ENCODE measurements at places on chromosomes 1 and 21.

DNA sequence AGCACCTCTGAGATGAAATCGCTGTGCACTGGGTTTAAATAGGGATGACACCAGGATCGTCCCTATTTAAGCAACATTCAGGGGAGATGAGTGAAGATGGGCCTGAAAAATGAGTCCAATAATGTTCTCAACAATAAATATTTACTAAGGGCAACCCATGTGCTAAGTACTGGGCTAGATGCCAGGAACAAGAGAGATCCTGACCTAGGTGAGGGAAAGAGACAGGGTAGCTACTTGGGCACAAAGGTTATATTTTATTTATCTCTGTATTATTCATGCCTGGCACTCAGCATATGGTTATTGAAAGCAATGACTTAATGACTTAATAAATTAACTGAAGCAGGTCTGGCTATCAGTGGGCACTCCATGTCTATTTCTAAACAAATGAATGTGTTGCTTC, 27.4 kb upstream of the AVPR1B start:
- DNase-seq: no peak

- no peak for DNase-seq
These were observed 11.5 kb downstream of the HIPK1 start for GRCh38 chr1:113940365-113941244.

DNA sequence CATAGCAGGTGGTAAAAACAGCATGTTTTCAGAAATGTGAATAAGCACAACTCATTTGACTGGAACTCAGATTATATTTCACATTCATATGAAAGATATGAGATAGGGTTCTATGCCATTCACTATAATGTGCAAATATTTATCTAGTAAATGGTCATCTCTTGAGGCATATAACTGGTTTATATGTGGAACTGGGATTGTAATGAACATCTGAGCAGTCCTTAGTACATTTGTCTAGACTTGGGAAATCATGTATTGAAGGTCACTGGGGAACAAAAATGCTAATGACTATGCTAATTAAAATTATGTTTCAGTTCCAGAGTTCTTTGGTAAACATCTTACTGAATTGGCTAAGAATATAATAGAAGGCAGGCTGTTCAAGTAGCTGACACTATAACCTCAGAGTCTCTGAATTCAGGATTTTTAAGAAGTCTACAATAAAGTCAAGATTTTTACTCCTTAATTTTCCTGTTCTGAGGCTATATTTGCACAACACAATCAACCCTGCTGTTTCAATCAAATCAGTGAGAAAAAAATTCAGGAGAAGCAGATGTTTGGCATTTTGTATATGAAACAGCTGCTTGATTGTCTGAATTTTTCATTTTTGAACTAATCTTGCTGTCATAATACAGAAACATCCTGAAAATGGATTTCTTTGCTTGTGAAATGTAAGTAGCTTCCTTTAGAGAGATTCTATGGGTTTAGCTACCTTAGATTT, 244.8 kb upstream of the RGS18 start:
- DNase-seq: no peak

DNA sequence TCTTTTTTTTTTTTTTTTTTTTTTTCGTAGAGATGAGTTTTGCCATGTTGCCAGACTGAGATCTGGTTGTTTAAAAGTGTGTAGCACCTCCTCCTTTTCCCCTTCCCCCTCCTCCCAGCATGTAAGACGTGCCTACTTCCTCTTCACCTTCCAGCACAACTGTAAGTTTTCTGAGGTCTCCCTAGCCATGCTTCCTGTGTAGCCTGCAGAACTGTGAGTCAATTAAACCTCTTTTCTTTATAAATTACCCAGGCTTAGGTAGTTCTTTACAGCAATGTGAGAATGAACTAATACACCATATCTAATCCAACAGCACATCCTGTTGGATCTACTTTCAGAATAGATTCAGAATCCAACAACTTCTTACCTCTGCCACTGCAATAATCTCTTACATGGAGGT, 111.1 kb downstream of the CLIC6 start:
- no peak for DNase-seq

- no peak for DNase-seq
These were observed 7.6 kb upstream of the CPT2 start for GRCh38 chr1:53189061-53189460.

DNA sequence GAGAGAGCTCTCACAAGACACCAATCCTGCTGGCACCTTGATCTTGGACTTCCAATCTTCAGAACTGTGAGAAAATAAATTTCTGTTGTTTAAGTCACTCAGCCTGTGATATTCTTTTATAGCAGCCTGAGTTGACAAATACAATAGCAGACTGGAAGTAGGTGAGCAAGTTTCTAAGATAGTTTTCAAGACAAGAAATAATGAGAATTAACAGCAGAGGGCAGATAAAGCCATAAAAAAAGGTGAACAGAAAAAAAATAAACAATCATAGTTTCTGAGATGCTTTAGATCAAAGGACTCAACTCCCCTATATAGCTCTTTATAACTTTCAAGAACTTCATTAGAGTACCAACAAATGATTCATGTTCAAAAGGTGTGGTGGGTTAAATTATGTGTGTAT, 119.8 kb downstream of the PLPPR5 start:
- no peak for DNase-seq

DNA sequence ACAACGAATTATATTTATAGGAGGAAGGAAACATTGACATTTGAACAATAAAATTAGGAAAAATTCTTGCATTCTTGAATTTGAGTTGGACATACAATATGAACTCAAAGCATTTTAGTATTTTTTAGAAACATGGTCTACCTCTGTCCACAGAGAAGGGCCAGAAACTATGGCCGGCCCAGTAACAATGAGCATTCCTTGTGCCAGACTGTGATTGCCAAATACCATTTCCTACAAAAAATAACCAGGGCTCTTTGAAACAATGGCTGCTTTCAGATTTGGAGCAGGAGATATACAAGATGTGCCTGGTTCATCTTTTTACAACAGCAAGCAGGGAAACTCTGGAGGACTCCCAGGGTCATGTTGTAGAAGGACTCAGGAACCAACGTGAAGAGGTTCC, 38.4 kb downstream of the NOS1AP start:
- no peak for DNase-seq
